ENCODE measurements at places on chromosomes 6 and 20.

DNA sequence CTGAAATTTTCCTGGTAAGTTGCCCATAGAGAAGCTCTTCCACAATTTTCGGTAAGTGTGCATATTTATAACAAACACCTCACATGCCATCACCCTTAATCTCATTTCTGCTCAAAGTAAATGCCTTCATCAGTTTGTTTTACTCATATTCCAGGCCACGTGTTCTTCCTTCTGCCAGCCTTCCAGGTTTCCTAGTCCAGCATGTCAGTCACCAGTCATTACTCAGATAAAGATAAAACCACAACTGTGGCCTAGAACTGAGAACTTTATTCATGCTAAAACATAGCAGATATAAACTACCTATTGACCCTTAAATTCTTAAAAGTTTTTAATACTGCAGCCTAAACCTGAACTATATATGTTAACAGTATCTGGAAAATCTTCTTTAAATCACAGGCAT is 149.5 kb upstream of the SLC22A16 start:
- DNase-seq = no peak

DNA sequence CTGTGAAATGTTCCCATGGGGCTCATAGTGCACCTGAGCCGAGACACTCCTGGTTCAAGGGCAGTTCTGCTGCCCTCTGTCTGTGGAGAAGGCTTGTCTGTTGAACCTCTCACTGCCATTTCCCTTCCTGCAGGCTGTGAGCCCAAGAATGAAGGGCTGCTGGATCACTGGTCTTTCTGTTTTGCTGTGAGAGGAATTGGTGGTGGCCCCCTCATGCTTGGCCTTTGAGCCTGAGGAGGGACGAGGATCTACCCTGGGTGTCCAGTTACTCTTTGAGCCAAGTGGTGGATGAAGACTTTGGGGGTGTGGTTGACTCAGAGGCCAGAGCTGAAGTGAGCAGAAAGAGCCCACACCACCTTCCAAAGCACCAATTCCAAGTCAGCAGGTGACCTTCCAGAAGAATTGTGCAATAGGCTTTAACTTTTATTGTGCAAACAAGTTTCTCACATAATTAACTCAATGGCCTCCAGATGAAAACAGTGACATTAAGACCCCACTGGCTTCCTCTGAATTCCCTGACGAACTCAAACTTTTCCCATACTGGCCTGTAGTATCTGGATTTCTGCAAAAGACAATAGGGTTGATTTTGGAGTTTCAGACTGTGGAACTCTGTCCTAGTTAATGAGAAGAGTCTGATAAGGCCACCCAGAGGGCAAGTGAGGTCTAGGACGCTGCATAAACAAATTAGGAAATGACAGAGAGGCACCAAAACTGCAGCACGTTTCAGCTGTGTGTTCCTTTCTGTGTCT is 101.5 kb downstream of the PHACTR3 start:
- DNase-seq = no peak

DNA sequence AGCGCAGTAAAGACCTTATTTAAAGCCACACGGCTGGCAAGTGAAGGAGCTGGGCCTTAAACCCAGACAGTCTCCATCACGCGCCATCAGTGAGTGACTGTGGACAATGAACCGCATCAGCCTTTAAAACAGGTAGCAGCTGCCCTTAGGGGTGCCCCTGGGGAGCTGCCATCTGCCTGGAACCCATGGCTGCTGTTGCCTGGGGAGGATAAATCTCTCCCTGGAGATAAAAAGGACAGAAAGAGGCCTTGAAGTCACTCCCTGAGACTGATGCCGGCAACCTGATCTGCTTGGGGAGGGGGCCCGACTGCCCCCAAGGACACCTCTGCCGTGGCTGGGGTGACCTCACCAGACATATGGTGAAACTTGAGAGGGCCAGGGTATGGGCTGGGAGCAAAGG is 73.5 kb downstream of the PREX1 start:
- no peak for DNase-seq

- no peak for DNase-seq
Observed at GRCh38 chr20:61295249-61295648, 43.2 kb downstream of the CDH4 start.

- DNase-seq = no peak
Observed at GRCh38 chr6:148271711-148272439, 70.8 kb upstream of the SASH1 start.

DNA sequence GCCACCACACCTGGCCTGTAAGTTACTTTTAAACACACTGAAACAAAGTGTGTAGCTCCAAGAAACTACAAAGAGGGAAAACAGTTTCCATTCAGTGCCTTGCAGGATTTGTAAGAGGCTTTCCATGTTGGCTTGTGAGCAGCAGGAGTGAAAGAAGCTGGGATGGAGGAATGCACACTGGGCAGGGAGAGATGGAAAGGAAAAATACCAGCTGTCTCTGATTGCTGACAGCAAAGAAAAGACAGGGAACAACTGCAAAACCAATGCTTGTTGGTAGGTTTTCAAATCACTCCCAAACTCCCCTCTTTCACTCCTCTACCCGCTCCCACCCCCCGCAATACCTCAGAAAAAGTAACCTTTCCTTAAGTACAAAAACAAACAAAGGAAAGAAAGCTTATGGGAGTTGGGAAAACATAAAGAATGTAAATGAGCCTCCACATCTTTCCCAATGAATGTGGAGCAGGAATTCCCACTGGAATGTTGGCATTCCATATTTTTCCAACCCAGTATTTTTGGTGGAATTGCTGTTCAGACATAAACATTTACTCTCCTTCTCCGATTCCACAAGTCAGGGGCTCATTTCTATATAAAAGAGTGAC is 166.1 kb downstream of the THBS2 start:
- DNase-seq = no peak

Data from GM10248 (cell line).